ENCODE measurements at places on chromosomes 1 and 21.

DNA sequence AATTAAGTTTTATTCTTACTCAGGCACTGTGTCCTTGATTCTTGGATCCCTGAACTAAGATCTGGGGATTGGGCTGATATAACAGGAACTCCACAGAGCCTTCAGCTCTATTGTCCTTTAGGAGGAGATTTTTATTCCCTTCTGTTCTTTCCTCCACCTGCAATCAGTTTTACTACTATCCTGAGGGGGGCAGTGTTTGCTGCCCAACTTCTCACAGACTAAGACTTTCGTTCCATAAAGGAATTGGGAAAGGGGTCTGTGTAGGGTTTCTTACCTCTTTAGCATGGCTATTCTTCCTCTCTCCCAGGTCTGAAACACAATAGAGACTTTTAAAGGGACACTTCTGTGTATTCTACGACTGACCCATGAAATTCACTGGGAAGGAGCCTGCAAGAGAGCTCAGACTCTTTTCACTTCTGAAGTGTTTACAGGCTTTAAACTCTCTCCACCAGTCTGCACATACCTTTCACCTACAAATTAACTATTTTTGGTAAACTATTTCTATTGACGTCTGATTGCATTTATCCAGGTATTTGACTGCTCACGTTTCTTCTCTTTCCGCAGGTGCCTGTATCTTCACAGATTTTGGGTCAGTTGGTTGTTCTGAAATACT is 103.3 kb upstream of the DEPDC1 start:
- DNase-seq, result peak; percentile 38

GRCh38 chr1:220012259-220012658 is 34.0 kb downstream of the EPRS1 start:
- DNase-seq, result peak; percentile 29

DNA sequence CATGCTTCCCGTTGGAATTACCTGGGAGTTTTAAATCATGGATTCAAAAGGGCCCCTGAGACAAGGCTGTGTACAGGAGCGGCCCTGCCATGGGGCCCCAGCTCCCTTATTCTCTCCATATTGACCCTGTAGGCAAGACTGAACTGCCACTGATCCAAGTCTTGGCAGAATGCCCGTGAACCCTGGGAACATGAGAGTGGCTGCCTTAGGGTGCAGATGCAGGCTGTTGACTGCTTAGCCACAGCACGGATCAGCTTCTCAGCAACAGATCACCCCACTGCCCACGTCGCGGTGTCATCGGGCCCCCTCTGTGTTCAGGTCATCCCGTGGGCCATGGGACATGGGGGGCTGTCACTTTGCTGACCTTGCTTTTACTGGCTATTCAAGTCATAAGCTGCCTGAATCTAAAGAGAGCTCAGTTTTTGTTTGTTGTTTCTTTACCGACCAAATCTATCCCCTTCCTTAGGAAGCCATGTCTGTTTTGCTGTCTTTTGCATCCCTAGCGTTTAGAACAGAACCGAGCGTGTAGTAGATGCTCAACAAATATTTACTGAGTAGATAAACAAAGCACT is 83.4 kb downstream of the MATN1 start:
- DNase-seq, result no peak

GRCh38 chr1:241802863-241803262 is 45.1 kb upstream of the EXO1 start:
- no peak for DNase-seq

GRCh38 chr21:42799516-42799915 is 79.8 kb downstream of the WDR4 start:
- peak; percentile 46 for DNase-seq

DNA sequence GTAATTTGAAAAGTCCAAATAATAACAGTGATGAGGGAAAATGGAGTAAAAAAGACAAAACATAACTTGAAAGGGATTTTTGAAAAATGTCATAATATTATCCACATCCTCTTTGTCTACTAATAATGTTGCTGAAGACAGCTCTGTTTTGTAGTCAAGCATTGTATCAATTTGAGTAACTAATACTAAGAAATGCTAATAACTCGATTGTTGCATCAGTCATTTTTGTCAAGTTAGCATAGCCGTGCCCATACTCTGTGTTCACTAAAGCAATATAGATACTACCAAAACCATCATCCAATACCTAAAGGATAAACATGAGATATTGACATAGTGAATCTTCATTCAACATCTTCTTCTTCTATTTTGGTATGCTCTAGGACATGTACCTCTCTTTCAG is 17.3 kb downstream of the PDC start:
- DNase-seq, result no peak

DNA sequence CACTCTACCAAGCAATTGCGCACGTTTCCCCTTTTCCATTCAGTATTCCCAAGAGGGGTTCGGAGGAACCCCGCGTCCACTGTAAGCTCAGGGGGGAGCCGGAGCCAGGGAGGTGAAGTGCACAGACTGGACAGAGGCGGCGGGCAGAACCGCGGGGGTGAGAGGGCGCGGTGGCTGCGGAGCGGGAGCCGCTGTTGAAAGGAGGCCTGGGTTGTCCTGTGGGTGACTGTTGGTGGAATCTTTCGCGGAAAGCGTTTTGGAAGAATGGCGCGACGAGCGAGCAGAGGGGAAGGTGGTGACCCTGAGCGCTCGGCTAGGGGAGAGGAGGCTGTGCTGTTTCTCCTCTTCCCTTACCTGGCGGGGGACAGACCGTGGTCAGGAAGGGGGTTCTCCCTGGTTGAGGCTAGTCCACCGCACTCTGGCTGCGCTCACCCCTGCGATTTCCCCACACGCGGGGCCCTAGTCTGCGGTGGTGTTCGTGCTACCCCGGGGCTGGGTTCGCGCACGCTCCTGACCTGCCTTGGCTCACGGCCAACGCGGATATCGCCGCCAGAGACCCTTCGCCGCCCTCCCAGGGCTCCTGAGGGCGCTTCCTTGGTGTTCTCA is 92.8 kb downstream of the PRKAB2 start:
- DNase-seq, result no peak

GRCh38 chr1:226950316-226950715 is 10.2 kb downstream of the COQ8A start:
- no peak for DNase-seq

DNA sequence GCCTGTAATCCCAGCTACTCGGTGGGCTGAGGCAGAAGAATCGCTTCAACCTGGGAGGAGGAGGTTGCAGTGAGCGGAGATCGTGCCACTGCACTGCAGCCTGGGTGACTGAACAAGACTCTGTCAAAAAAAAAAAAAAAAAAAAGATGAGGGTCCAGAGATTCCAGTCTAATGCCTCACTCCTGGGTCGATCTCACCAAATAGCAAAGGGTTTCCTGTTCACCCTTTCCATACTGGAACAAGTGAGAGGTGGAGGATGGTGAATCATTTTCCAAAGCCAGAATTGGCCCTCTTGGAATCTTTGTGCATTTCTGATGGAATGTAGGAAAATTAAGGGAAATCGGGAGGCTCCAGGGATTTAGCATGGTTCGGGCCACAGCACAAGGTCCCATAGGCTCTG is 58.1 kb upstream of the ZNF648 start:
- DNase-seq, result no peak

GRCh38 chr1:223444411-223444810 is 51.2 kb downstream of the CCDC185 start:
- no peak for DNase-seq

DNA sequence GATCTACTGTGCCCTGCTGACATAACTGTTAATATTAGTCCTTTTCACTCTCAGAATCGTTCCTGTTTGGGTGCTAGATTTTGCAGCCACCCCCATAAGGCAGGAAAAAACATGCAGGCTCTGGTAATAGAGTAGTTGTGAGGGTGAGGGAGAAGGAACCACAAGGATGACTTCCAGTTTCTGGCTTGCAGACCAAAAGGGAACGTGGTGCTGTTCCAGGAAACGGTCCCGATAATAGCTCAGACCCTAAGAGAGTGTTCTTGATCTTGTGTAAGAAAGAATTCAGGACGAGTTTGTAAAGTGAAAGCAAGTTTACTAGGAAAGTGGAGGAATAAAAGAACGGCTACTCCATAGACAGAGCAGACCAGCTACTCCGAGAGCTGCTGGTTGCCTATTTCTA is 50.7 kb upstream of the RHOU start:
- no peak for DNase-seq

DNA sequence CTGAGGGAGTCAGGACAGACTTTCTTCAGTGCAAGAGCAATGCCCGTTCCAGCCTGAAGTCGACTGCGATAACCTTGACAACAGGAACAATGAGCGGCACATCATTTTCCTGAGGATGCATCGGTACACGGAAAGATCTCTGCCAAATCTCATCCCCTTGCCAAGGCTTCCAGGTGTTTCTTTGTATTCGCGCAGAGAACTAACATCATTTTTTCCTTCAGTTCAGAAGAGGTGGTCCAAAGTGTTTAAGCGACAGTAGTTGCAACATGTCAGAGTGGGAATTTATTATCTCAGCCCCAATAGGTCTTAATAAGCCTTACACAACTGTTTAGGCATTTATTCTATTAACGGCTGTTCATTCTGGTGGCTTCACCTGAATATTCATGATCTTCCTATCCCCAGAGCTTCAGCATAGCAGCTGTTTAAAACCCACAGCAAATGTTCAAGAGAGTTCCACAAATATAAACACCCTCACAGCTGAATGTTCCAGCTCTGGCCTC is 129.7 kb upstream of the NFIA start:
- DNase-seq, result no peak

DNA sequence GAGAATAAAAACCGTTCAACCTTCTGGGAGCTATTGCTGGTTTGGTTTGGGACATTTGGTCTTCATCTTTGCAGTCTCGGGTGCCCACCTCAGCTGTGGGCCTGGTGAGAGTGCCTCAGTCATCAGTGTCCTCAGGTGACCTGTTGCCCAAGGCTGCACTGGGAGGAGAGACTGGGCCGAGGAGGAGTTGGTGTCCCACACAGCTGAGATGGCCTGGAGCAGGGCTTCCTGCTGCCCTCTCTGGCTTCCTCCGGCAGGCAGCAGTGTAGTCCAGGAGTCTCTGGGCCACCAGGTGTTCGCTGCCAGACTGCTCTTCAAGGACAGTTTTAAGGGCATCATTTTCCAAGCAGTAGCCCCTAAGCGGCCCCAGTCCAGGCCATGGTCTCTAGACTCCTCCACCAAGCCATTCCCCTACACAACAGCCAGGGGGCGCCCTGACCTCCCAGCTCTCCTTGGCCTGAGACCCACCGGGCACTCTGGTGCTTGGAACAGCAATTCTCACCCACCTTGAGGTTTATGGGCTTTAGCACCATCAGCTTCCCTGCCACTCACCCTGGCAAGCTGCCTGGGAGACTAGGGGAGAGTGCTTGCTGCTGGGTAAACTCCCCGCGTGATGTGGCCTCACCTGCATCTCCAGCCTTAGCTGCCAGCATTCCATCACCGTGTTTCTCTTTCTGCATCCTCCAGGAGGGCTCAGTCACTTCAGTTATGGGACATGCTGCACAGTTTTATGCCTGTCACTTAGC is 9.1 kb upstream of the SYTL1 start:
- DNase-seq, result peak; percentile 63

GRCh38 chr1:221093903-221094791 is 214.9 kb downstream of the HLX start:
- DNase-seq, result no peak

- DNase-seq, result no peak
These were observed 61.7 kb downstream of the KCNN3 start for GRCh38 chr1:154808261-154808908.

DNA sequence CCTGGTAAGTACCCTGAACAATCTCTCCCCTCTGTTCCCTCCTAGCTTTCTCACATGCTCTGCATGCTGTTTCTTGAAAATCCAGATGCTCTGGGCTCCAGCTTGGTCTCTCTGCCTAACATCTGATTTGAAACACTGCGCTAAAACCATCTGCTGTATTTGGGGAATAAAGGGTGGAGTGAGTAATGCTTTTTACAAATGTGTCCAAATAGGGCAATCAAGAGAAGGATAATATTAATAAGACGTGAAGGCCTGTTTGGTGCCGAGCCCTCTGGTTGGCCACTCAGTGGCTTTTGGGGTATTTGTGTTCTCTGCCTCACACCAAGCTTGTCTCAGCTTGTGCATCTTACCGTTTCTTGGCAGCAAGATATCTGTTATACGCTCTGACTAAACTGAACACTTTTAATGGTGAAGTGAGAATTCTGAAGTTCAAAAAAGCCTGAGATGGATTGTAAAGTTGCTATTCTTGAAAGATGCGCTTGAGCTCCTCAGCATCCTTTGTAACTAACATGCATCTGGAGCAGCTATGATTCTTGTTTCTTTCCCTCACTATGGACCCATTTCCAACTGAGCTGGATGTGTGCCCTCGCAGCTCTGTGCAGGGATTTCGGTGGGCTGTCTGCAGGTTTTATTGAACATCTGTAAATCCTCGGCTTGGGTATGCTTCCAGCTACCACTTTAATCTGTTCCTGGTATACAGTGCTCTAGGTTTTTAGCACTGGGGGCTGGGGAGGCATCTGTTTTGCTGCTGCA is 269.4 kb downstream of the RWDD3 start:
- DNase-seq, result no peak

- no peak for DNase-seq
These were observed 4.1 kb upstream of the NBL1 start for GRCh38 chr1:19639999-19640362.

DNA sequence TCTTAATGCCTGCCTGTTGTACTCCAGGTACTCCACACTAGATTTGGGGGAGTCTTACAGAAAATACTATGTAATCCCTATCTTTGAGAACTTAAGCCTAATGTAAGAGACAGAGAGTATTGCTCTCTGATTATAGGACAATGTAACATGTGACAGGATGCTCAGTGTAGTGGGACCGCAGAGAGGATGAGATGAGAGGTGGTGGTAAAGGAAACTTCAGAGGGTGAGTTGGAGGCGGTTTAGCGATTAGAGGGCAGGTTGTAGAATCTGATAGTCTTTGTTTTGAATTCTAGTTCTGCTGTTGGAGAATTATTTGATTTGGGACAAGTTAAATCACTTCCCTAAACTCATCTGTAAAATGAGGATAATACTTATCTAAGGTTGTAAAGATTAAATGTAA is 5.4 kb downstream of the SOAT1 start:
- no peak for DNase-seq

- DNase-seq, result no peak
These were observed 22.9 kb downstream of the S1PR1 start for GRCh38 chr1:101259744-101260148.

GRCh38 chr1:64979358-64979757 is 13.0 kb upstream of the JAK1 start:
- no peak for DNase-seq

DNA sequence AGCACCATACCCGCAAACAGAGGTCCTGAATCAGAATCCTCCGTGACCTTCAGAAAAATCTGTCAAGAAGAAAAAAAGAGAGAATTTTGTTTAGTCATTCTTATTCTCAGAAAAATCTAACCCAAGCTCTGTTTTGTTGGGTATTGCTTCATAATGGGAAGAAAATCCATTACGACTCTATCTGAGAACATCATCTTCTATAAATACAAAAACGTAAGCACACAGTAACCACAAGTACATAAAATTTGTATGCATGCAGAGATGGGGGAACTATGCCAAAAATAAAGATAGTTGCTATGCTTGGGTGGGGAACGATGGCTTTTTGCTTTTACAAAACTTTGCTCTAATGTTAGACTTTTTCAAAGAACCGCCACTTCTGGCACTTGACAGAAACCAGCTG is 84.2 kb downstream of the ABCA4 start:
- peak; percentile 44 for DNase-seq

DNA sequence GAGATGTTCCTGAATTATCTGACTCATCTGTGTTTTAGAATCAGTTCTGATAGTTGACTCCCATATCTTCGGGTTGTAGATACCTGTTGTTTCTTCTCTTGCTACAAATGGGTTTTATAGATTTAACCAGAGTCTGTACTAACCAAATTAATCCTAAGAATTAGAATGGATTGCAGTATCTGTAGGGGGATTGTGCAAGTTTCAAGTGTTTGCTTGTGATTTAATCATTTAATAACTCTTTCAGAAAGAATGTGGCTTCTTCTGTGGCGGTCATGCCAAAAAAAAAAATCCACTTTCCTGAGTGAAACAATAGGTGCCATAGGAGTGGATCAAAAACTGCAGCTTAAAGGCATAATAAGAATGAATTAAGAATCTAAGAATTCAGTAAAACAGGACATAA is 9.4 kb downstream of the IPO9 start:
- DNase-seq, result no peak

Measured in stomach (tissue), 19 donors.